ENCODE measurements at places on chromosomes 5 and 9. TPM values are rescaled to one million over a fixed set of nuclear protein-coding genes. Genes with fewer than 3 reads are reported as not detected.

GRCh38 chr9:133945314-133945975 lies 46.7 kb downstream of the VAV2 start:
- no peak for DNase-seq

DNA sequence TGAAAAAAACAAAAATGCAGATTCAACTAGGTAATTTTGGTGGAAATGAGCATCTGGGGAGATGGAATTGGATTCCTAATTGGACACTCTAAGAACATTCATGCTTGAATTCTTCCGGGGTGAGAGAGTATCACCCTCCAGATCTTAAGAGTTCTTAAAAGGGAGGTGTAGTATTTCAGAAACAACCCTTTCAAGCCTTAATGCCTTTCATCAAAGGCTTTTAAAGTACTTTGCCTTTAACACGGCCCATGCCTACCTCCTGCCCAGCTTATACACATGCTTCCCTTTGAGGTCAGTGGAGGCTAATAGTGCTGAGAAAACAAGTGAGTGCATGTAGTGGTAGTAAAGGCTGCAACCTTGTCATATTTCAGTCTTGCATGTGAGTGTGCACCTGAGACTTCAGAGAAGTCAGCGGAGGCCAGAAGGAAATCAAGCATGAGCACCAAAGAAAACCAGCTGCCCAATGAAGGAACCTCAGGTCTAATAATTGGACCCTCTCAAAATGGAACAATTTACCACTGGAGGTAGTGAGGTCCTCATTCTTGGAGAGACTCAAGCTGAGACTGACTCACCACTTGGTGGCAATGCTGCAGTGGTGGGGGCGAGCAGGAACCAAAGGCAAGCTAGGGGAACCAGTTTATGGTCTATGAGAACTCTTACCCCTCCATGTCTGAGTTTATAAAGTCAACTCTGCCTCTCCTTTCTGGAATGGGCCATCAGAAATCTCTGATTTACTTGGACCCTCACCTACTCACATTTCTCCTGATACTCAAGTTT lies 98.4 kb upstream of the GDNF start:
- no peak for DNase-seq

- no peak for DNase-seq
Measured at GRCh38 chr5:34484216-34484920, 171.8 kb upstream of the RAI14 start.

- DNase-seq, result no peak
Measured at GRCh38 chr5:112329419-112330090, 89.5 kb downstream of the EPB41L4A start.

DNA sequence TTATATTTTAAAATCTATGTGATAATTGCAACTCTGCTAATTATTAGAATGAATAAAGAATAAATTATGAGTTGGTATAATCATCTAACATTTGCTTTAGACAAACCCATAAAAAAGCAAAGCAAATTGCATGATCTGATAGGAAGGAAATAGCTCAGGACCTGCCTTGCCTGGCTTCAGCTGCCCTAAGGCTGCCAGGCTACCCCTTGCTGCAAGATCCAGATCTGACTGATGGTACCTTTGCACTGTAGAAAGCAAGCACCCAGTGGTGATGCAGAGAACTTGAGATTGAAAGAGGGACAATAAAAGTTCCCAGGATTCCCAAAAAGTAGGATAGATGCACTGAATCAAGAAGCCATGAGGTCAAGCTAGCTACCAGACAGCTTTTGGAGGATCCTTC lies 100.9 kb upstream of the FSTL4 start:
- DNase-seq, result no peak

GRCh38 chr9:68446836-68447235 lies 90.4 kb downstream of the PGM5 start:
- peak; percentile 59 for DNase-seq

- no peak for DNase-seq
Measured at GRCh38 chr5:91541696-91542095, 158.6 kb upstream of the ARRDC3 start.

- peak; percentile 42 for DNase-seq
Measured at GRCh38 chr5:66171349-66172344, 27.5 kb downstream of the SREK1 start.

GRCh38 chr9:130276955-130277354 lies 11.4 kb downstream of the HMCN2 start:
- DNase-seq, result no peak

- DNase-seq, result no peak
Measured at GRCh38 chr5:163248871-163249270, 188.5 kb upstream of the CCNG1 start.

DNA sequence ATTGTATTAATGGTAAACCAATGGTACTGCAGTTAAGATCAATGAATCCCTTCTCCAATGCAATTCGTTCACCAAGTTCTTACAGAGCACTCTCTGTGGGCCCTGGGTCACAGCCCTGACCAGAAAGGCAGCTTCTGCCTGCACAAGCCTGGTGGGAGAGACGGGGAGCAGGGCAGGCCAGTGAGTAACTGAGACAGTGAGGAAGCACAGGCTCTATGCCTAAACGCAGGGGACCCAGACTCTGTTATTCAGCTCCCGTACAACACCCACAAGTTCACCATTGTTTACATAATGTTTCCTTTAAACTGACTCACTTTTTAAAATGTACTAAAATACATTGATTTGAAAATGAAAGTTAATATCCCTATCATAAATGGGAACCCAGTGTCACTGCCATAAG lies 40.5 kb upstream of the CTSL start:
- DNase-seq, result no peak

- no peak for DNase-seq
Measured at GRCh38 chr5:118796081-118796480, 192.3 kb downstream of the DTWD2 start.

DNA sequence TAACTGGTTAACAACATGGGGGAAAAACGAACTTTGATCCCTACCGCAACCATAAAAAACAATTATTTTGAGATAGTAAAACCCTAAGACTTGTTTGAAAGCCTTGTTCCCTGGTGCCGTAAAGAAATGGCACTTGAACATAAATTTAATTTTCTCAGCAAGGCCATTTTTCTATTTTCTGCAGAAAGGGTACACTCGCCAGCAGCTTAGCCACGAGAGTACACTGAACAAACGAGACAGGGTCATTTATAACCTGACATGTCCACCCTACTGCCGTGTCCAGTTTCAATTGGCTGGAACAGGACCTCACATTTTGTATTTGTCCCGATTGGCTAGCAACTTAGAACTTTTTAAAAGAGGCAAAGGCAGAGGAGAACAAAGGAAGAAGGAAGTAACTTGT lies 26.8 kb downstream of the FBXW11 start:
- no peak for DNase-seq

DAB2IP gene
- total RNA-seq, result 30.0 TPM

FAM200C gene
- 4.9 TPM for total RNA-seq

JAKMIP2 gene
- total RNA-seq, result not detected

ADCY2 gene
- not detected for total RNA-seq

All from G401 (cell line).